ENCODE measurements at places on chromosomes 4 and X. TPM values are rescaled to one million over a fixed set of nuclear protein-coding genes. Genes with fewer than 3 reads are reported as not detected.

BBS7 gene
- 19.0 TPM for total RNA-seq

ATP1B4 gene
- not detected for total RNA-seq

DUSP9 gene
- total RNA-seq: not detected

MYL5 gene
- total RNA-seq: 13.8 TPM

SSX4 gene
- not detected for total RNA-seq

EPGN gene
- 92.6 TPM for total RNA-seq

DOK7 gene
- 0.20 TPM for total RNA-seq

PTPN13 gene
- 48.9 TPM for total RNA-seq

PPBP gene
- not detected for total RNA-seq

SPANXA2 gene
- not detected for total RNA-seq

MORC4 gene
- total RNA-seq: 42.1 TPM

MAGED4B gene
- total RNA-seq: 31.4 TPM

MSN gene
- 346 TPM for total RNA-seq

RS1 gene
- not detected for total RNA-seq

TLR1 gene
- 1.5 TPM for total RNA-seq

RBM46 gene
- total RNA-seq: under 0.01 TPM

HSPA4L gene
- total RNA-seq: 17.0 TPM

KLHL4 gene
- 6.2 TPM for total RNA-seq

HNRNPD gene
- total RNA-seq: 26.0 TPM

PRSS12 gene
- 16.6 TPM for total RNA-seq

SH3D19 gene
- total RNA-seq: 20.3 TPM

Data from smooth muscle cell of the pulmonary artery (primary cell).